ENCODE measurements at places on chromosomes 6 and 20. TPM values are rescaled to one million over a fixed set of nuclear protein-coding genes. Genes with fewer than 3 reads are reported as not detected.

Gene LY6G6C
- total RNA-seq, result not detected

DNA sequence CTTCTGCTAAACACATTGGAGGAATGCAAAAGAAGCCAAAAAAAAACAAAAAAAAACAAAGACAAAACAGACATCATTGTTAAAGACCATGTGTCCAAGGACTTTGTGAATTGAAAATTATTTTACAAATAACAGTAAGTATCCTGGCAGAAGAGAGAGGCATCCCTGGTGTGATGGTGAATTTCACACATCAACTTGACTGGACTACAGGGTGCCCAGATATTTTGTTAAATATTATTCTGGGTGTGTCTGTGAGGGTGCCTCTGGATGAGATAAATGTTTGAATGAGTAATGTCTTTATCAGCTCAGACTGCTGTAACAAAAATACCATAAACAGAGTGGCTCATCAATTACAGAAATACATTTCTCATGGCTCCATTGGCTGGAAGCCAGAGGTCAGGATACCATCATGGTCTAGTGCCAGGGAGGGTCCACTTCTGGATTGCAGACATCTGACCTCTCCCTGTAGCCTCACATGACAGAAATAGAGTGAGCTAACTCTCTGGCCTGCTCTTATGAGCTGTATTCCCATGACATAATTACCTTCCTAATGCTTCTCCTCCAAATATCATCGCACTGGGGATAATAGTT, 12.2 kb upstream of the C6orf118 start:
- DNase-seq, result no peak

DNA sequence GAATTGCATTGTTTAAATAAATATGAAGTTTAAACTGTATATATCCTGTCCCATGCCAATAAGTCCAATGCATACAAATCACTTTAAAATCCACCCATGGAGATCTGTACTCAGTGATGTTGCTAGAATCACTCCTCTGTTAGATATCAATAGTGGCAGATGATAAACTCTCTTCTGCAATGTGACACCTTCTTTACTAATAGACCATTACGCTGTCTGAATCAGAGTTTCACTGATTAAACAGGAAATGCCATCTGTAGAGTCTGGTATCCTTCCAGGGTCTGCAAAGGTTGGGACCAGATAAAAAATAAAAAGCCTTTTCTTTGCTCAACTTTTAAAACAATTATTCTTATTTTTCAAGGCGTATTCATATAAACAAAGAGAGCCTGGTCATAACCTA, 134.5 kb downstream of the EDN3 start:
- no peak for DNase-seq

Gene SRMS
- total RNA-seq, result not detected

DNA sequence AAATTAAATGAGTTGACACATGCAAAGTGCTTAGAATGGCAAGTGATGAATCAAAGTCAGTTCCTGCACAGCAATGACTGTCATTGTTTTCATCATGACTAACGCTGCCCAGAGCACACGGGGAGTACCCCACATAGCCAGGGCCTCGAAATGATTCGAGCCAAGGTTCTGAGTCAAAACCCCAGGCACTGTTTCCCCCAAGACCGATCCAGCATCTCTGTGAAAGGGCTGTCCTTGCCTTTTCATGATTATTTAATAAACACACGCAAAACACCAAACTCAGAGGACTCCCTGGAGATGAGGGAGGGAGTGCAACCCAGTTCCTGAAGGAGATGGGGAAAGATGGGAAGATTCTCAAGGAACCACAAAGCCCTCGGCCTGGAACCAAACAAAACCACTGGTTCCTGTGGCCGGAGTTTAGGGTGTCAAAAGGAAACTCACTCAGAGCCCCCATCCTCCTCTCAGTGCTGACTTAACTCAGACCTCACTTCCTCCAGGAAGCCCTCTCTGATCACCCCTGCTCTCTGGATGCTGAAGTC, 3.8 kb downstream of the PREX1 start:
- no peak for DNase-seq

DNA sequence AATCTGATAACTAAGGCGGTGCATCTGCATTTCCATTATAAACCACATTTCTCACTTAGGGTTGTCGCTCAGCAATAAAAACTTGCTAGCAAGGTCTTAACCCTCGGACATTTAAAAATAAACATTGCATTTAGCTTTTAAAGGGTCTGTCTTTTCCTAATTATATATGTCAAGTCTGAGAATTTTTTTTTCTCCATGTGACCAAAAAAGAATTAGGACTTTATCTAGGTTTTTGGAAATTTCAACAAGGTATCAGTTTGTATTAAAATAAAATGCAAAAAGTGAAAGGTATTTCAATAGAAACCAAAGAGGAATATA, 198.1 kb downstream of the FOXA2 start:
- no peak for DNase-seq

- DNase-seq, result no peak
These were observed 38.9 kb upstream of the GFOD1 start for GRCh38 chr6:13526357-13526726.

Gene TMEM200A
- total RNA-seq, result 0.65 TPM

- no peak for DNase-seq
These were observed 488.8 kb downstream of the TENT5A start for GRCh38 chr6:81263531-81264168.

GRCh38 chr20:4805663-4806449, 84.1 kb downstream of the PRND start:
- no peak for DNase-seq
